DMS 273 treated with DMSO at 0.1 percent for 48 hours (cell line): ENCODE measurements at places on chromosomes 2 and 18.

DNA sequence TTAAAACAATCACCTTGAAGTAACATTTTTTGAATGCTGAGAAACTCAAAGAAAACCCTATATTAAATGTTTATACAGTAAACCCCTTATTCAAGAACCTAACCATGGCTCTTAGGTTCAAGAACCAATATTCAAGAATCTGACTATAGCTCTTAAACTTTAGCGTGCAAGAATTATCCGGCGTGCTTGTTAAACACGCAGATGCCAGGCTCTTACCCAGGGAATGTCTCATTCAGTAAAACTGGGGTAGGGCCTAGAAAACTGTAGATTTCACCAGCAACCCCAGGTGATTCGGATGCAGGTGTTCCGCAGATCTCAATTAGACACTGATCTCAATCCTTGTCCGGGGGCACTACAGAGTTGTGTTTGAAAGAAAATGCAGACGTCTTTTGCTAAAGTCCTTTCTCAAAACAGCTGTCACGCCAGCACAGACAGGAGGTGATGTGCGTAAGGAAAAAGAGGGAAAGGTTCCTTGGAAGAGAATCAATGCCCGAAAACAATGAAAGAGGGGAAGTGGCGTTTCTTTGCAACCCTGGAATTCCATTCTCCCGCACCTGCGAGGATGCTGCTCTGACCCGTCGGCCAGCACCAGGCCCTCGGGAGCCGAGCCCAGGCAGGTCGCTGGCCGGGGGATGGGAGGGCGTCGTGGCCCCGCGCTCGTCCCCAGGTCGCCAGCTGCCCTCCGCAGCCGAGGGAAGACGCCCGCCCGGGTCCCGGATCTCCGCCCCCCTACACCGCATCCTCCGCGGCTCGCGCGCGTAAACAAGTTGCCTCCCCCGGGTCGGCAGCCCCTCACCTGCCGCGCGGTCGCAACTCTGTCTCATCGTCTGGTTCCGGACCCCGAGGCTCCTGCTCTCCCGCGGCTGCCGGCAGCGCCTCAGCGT, 851 bp downstream of the EIF2AK3 start:
- DNase-seq = no peak

GRCh38 chr18:51133580-51134160, 63.8 kb downstream of the MEX3C start:
- DNase-seq = no peak

DNA sequence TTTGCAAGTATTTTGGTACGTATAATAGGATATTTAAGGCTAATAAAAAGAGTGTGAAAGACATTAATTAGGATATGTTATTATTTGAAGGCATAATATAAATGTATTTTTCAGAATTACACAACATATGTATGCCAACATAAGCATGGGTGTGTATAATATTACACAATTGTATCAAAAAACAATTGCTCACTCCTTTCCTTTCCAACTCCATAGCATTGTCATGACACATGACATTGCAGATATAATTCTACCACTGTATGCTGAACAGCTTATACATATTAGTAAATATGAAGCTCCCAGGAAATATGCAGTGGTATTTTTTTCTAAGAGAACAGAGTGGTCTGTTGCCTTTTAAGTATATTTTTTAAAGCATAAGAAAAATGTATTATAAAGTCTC, 593.1 kb downstream of the TMX3 start:
- no peak for DNase-seq

DNA sequence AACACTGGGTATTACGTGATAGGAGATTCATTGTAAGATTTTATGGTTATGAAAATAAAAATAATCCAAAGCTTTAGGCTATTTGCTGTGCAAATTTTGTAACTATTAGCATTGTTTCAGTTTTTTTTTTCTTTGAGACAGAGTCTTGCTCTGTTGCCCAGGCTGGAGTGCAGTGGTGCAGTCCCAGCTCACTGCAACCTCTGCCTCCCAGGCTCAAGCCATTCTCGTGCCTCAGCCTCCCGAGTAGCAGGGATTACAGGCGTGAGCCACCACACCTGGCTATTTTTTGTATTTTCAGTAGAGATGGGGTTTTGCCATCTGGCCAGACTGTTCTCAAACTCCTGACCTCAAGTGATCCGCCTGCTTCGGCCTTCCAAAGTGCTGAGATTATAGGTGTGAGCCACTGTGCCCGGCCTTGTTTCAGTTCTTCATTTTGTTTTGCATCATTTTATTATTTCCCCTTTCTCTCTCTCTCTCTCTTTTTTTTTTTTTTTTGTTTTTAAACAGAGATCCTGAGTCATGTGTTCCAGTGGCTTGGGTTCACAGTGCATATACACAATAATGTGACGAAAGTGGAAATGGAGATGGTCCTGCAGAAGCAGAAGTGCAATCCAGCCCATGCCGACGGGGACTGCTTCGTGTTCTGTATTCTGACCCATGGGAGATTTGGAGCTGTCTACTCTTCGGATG, 25.8 kb downstream of the CASP10 start:
- no peak for DNase-seq

- DNase-seq = no peak
Observed at GRCh38 chr2:136060416-136060815, 57.5 kb downstream of the CXCR4 start.
